ENCODE measurements at places on chromosomes 3 and 15.

GRCh38 chr3:192888190-192888589, 29.5 kb downstream of the MB21D2 start:
- no peak for DNase-seq

DNA sequence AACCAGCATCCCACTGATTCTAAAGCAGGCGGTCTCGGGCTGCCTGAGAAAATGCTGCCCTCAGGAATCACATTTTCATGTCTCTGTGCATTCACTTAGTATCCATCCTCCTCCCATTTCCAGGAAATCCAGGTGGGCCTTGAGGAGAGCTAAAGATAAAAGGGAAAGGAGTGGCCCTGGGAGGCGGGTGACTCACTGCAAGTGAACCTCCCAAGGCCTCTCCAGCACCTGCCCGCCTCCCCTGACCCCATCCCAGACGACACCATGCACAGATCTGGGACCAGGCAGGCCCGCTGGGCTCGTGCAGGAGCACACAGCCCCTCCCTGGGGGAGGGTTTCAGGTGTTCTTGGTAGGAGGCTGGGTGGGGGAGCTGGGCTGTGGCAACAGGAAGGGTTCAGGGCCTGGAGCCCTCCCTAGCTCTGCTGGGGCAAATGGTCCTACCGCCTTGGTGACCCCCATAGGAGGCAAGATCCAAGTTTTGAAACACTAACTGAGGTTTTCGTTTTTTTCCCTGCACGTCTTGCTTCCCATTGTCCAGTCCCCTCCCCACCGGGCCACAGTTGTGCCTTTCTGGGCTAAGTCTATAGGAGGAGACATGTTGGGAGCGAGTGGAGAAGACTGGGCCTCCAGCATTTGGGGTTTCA, 22.2 kb downstream of the MELTF start:
- DNase-seq: no peak

DNA sequence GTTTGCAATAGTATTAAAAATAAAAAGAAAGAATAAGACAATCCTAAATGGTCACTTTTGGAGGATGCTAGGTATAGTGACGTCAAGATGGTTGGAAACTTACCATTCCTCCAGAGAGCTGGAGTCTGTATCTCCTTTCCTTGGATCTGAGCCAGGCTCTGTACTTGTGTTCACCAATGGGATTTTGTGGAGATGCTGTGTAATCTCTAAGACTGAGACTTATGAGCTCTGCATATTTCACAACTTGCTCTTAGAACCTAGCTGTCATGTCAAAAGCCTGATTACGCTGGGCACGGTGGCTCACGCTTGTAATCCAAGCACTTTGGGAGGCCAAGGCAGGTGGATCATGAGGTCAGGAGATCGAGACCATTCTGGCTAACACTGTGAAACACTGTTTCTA, 126.8 kb upstream of the CLSTN2 start:
- DNase-seq: no peak

- no peak for DNase-seq
Measured at GRCh38 chr3:126782536-126782935, 78.5 kb downstream of the CHCHD6 start.

- no peak for DNase-seq
Measured at GRCh38 chr3:11346416-11346815, 74.2 kb downstream of the ATG7 start.

DNA sequence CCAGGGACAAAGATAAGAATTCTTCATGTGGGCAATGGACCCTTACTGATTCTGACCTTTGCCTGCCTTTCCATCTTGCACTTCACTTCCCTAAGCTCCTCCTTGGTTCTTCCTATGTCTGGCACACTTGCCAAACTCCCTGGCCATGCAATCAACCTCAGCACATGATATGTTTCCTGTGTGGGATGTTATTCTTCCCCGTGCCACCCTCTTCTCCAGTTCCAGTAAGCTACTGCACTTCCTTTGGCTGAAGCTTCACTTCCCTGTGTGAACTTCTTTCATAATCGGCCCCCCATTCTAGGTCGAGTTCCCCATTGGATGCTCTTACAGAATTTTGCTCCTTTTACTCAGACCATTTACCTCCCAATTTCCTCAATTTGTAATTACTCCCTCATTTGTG, 10.7 kb upstream of the TASOR start:
- DNase-seq: no peak

DNA sequence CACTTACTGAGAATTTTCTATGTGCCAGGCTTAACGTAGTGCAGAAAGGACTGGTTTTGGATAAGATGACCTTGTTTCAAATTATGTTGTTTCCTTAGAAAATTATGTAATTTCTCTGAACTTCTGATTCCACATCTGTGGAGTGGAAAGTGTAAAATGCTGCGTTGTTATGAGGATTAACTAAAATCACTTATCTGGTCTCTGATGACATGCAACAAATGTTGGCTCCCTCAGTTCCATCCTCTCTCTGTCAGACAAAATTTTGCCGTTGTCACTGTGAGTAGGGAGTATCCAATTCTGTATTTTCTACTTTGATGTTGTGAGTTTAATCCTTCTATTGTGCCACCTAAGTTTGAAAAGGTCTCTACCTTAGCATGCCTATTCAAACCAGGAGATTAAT, 175.5 kb downstream of the KCNMB2 start:
- DNase-seq: no peak

DNA sequence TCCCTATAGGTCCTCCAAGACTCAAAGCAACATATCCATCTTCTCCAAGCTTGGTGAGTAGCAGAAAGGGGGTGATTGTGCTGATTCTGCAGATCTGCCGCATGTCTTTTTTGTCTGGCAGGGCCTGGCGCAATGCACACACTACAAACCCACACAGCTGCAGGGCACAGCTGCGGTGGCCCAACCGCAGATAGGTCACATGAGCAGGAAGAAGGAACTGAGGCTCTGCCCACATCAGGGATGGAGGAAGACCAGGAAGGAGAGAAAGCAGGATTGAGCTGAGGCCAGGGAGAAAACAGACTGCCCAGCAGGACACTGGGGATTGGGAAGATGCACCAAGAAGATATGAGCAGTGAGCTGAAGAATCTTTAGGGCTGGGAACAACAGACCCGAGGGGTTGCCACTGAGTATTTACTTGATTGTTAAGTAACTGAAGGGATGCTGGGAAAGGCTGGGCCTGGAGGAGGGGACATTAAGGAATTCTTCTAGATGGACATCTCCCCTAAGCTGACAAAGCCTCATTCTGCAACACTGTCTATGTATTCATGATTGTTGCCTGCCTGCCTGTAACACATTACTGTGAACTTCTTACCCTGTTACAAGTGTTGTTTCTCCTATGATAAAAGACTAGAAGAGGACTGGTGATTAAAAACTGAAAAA, 126.7 kb downstream of the MYLK start:
- DNase-seq: no peak

GRCh38 chr3:125120379-125121122, 64.8 kb upstream of the HEG1 start:
- DNase-seq: no peak

DNA sequence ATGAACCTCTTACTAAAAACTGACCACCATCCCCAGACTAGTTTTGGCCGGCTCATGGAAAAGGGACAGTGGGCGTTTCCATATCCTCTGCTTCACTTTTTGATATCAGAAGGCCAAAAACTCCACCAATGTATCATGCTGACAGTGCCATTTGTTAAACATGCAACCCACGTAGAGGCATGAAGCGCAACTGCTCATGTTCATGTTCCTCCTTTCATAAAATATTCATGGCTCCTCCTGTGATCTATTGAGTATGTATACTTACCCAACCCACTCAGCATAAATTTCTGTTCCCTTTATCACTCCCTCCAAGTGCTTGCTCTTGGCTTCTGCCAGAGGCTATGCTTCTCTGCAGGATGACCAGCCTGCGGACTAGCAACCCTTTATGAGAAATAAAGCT, 58.7 kb upstream of the TGFBR2 start:
- DNase-seq: no peak

DNA sequence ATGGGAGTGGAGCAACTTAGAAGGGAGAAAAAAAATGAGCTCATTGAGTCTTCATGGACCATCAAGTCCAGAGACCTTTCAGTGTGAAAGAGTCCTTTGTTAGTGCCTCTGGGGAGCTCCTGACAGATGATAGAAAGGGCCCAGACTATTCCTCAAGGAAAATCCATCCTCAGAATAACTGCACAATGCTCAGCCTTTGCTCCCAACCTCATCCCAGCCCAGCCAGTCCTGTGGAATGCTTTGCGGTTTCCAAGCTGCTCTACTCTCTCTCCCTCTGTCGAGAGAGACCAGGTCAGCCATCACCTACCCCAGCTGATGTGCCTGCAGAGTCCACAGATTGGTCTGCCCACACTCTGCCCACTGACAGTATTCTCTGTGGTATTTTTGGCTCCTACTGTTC, 406.2 kb downstream of the MFSD1 start:
- no peak for DNase-seq

- no peak for DNase-seq
Measured at GRCh38 chr3:24385012-24385615, 109.5 kb downstream of the THRB start.

- DNase-seq: no peak
Measured at GRCh38 chr3:189947948-189948723, 172.6 kb downstream of the P3H2 start.

- DNase-seq: no peak
Measured at GRCh38 chr15:86413191-86413590, 333.5 kb downstream of the AGBL1 start.

DNA sequence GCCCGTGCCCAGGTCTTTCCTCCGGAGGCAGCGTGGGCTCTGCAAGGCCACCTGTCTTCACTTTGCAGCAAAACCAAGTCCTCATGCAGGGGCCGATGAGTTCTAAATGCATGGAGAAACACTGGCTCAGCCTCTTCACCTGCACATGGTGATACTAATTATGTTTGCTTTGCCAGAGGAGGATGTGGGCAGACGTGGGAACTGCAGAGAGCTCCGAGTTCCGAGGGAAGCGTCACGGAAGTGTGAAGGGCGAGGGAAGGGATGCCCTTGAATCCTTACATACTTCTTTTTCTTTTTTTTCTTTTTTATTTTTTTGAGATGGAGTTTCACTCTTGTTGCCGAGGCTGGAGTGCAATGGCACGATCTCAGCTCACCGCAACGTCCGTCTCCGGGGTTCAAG, 74.8 kb downstream of the GABRG3 start:
- no peak for DNase-seq

GRCh38 chr15:31398677-31399301, 72.2 kb downstream of the KLF13 start:
- DNase-seq: no peak

- DNase-seq: no peak
Measured at GRCh38 chr3:157948605-157949383, 157.4 kb downstream of the SHOX2 start.
